Cerebellar cortex (tissue), 1 donor: ENCODE measurements at places on chromosomes 1 and 21.

GRCh38 chr1:216325946-216326345, 97.3 kb downstream of the USH2A start:
- no peak for DNase-seq

- DNase-seq: peak; percentile 29
Observed at GRCh38 chr1:192474080-192474683, 101.4 kb upstream of the RGS1 start.

DNA sequence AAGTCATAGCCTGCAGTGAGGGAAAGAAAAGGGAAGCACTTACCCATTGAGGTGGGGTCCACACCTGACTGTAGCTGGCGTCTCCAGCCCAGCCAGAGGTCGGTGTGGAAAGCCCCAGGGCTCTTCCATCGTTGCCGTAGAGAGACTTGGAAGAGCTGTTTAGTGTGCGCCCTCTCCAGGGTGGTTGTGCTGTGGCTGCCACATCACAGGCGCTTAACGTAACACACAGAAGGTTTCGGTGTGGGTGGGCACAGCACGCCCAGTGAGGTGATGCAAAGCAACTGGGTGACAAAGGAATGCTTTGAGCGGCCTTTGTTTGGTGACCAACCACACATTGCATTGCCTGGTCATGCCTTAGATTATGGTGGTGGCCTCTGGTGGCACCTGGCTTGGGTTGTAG, 36.8 kb upstream of the KIF1B start:
- no peak for DNase-seq

- DNase-seq: no peak
Observed at GRCh38 chr1:205813755-205814058, 709 bp upstream of the SLC41A1 start.

GRCh38 chr1:163970699-163971098, 588.3 kb upstream of the PBX1 start:
- no peak for DNase-seq

DNA sequence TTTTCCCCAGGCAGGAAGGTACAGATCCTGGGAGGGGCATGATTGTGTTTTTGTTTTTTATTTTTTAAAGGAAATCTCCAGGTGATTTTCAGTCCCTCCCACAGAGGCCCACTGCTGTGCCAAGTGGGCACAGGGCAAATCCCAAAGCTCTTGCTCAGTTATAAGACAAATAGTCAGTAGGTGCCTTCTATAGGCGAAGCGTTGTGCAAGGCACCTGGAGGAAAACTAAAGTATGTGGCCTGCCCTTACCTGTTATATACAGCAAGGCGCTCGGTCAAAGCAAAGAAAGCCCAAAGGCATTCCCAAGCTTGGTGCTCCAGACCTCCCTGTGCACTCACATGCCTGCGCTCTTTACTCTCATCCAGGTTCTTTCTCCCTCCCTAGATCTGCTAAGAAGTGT, 81.0 kb downstream of the KCNJ15 start:
- DNase-seq: no peak

GRCh38 chr1:205306929-205307566, 14.5 kb downstream of the NUAK2 start:
- no peak for DNase-seq

GRCh38 chr1:207797229-207797973, 45.5 kb downstream of the CD46 start:
- peak; percentile 83 for DNase-seq

DNA sequence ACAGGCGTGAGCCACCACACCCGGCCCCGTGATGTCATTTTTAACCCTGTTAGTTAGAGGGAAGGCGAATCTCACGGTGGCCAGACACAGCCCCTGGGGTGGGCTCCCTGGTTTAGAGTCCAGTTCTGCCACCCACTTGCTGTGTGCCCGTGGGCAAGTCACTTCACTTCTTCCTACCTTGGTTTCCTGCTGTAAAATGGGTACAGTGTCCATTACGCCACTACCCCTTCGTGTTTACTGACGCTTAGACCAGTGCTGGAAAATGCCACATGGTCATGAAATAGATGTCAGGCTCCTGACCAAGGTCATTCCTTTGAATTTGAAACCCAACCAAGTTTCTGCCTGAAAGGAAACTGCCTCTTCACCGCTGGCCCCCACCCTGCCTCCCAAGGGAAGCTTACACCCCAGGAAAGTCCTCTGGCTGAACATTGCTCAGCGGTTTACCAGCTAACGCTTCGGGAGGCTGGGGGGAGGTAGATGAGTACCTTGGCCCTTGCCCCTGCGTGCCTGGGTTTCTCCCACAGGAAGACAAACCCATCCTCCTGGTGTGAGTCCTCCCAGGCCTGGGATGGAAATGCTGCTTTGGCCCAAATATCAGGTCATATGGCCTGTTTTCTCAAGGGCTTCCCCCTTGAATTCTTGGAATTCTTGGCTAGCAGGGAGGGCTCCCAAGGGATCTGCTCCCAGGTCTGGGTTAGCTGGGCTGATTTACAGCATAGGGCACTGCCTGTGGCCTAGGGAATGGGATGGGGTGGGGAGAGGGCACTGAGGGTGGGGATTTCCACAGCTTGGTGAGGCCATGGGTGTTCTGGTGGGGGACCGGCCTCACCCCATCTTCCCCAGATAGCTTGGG, 7.6 kb upstream of the AADACL4 start:
- no peak for DNase-seq

DNA sequence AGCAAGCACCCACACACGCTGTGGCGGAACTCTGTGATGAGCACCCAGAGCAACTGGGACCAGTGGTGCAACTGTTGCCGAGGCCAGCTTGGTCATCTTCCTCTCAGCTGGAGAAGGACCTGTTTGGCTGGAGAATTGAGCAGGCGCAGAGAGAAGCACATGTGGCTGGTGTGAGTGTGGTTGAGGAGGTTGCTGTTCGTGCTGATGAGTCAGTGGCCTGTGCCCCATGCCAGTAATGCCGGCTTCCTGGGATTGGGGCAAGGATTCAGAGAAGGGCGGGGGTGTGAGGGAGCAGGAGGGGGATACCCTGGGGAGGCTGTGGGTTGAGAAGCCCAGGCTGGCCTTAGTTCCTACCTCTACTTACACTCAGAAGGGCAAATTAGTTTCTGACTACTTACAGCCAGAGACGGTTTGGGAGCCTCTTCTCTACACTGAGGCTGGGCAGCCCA, 57.5 kb upstream of the EPS8L3 start:
- no peak for DNase-seq

GRCh38 chr21:25297117-25297516, 310.2 kb downstream of the MRPL39 start:
- no peak for DNase-seq

GRCh38 chr1:161440312-161440894, 64.9 kb upstream of the FCGR2A start:
- DNase-seq: peak; percentile 42

- no peak for DNase-seq
Observed at GRCh38 chr1:35030338-35030737, 1.4 kb downstream of the ZMYM6 start.

DNA sequence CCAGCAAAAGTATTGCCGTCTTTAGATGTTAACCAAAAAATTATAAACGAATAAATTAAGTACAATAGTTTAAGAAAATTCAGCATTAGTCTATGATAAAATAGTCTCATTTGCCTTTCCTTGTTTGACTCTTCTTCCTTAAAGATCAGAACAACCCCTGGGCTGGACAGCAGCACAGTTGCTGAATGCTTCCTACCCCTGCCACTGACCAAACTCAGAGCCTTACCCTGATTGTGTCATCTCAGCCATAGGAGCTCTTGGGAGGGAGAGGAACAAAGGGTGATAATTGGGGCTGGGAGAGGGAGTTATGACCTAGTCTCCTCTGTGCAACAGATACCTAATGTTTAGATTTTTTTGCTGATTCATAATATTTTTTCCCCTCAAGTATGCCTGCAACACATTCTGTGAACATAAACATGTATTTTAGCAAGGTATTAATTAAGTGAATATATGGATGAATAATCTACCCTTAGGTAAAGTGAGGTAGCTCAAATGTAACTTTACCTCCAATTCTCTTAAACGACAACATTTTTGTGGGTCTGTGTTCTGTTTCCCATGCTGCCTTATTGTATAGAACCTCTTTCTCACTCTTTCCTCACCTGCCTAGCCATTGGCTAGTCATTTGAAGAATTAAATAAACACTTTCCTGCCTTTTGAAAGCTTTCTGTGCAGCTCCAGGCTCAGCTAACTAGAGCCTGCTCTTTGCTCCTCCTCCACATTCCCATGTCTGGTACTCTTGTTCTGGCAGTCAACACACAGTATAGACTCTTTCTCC, 46.1 kb downstream of the FGGY start:
- no peak for DNase-seq
